Gastroesophageal sphincter (tissue), 4 donors: ENCODE measurements at places on chromosomes 1 and 21. TPM values are rescaled to one million over a fixed set of nuclear protein-coding genes. Genes with fewer than 3 reads are reported as not detected.

ABCA4 gene
- 0.27 TPM for total RNA-seq

POU3F1 gene
- not detected for total RNA-seq

PLEKHA6 gene
- total RNA-seq, result 8.7 TPM

FMO4 gene
- total RNA-seq, result 1.2 TPM

SELL gene
- total RNA-seq, result 8.2 TPM

TM2D1 gene
- 50.5 TPM for total RNA-seq
